Forelimb muscle (tissue), 1 donor: ENCODE measurements at places on chromosomes 13 and 19. TPM values are rescaled to one million over a fixed set of nuclear protein-coding genes. Genes with fewer than 3 reads are reported as not detected.

GRCh38 chr19:35518313-35518712, 4.9 kb upstream of the DMKN start:
- no peak for DNase-seq

DNA sequence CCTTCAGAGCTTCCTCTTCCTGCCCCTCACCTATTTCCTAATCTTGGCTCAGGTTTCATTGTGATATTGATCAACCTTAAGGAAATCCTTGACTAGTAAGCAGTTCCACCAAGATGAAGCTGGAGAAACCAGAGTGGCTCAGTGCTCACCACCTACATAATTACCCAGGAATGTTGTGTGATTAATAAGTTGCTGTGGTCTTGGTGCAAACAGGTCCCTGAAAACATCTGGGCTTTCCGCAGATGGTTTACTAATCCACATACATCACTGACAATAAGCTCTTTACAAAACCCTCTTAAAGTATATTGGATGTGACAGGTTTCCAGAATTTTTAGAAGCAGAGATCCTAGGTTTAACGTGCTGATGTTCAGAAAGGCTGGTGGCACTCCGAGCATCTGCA, 8.6 kb upstream of the SERP2 start:
- DNase-seq = no peak

GRCh38 chr13:111590796-111591195, 270.4 kb downstream of the TEX29 start:
- DNase-seq = no peak

GRCh38 chr13:35479706-35480105, 3.2 kb upstream of the MAB21L1 start:
- DNase-seq = no peak

The SLC17A7 gene
- polyA plus RNA-seq = 1.2 TPM

The LRRC4B gene
- 8.5 TPM for polyA plus RNA-seq

The SWSAP1 gene
- 1.3 TPM for polyA plus RNA-seq

The KISS1R gene
- not detected for polyA plus RNA-seq

DNA sequence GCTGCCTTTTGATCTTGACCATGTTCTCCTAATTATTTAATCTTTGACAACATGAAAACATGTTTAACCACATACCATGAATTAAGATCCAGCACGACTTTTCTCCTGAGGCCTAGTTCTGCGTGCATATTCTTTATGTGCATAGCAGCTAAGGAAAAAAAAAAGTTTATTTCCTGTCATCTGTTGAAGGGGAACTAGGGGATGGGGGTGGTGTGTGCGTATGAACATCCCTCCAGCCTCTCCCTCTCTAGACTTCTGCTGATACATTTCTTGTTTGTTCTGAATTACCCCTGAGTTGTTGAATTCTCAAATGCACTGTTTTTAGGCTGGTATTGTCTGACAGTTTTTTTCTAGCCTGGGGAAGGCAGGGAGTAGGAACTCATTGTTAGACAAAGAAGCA, 543.3 kb downstream of the FGF9 start:
- no peak for DNase-seq

- DNase-seq = no peak
Measured at GRCh38 chr19:36113894-36114720, 568 bp downstream of the POLR2I start.

DNA sequence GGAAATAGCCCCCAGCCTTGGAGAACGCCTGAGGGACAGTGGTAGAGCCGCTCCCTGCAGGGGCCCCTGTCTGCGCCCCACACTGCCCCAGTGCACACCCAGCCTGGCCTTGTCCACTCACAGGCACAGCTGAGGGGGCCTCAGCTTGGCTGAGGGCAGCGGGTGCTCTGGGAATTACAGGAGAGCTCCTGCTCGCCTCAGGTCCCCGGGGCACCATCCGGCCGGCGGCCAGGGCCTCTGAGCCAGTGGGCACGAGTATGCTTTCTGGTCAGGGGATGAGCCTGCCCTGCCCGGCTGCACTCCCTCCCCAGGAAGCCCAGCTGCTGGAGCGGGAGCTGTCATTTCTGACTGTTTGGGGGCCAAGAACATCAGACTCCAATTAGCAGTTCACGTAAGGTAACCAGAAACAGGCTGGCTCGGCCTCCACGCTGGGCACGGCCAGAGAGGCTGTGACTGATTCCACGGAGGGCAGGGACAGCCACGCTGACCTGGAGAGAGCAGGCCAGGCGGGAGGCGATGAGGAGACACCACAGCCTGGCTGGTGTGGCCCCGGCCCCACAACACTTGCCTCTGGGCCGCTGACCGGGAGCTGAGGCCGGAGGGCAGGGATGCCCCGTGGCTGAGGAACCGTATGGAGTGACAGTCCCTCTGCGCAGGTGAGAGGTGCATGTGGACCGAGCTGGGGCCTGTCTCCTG, 15.4 kb downstream of the CEBPG start:
- DNase-seq = no peak

DNA sequence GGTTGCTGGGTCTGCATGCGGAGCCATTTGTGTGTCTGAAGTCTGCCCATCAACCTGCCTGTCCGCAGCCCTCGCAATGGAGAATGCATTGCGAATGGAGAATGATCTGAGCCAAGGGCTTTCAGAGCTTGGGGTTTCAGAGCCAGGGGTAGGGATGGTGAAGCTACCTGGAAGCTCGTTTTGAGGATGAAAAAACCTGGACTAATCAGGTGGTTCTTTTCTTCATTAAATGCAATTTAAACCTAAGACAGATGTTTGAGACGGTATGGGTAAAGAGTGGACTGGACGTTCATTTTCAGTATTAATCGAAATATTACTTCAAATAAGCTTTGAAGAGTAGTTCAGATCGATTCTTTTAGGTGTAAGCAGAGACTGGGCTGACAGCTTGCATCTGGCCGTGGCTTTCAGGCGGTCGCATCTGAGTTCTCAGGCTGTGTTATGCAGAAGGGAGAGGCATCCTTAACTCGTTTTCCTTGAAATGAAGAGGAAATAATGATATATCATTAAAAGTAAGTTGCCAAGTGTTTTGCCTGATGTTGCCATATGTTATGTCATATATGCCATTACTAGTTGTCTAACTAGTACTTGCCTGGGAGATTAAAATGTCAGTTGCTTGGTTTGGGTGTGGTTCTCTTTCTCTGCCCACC, 801 bp downstream of the MCF2L start:
- DNase-seq = no peak

GRCh38 chr19:51607920-51608562, 22.2 kb downstream of the SIGLEC5 start:
- no peak for DNase-seq

DNA sequence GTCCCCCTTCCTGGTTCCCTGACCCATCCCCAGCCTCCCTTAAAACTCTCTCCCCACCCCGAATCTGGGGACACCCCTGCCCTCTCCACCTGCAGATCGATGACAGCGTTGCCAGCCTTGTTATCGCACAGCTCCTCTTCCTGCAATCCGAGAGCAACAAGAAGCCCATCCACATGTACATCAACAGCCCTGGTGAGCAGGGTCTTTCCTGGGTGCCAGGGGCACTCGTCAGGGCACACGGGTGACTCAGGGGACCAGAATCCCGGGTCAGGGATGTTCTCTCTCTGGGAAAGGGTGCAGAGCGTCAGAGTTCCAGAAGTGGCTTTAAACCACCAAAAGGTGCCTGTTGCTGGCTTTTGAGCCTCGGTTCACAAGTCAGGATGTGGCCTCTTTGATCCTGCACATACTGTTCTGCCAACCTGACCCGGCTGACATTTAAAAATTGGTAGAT, 1.0 kb downstream of the CLPP start:
- DNase-seq = no peak
